ENCODE measurements at places on chromosomes 7 and 10.

DNA sequence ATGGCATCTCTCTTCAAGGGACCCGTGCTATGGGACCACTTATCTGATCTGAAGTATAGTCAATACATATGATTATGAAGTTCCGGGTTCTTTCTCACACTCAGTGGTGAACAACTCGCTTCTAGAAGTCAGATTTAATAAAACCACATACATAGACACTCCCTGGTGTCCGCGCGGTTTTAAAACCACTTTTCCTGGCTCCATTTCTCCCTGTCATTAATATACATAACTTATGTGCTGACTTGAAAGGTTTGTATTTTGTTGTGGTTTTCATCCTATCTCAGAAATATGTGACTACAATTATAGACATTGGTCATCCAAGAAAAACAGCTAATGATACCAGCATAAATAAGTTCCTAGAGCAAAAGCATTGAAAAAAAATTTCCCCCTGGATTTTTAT lies 34.0 kb downstream of the SVIL start:
- no peak for DNase-seq

GRCh38 chr7:151381098-151381347 lies 28.8 kb downstream of the WDR86 start:
- no peak for DNase-seq

- DNase-seq: no peak
Measured at GRCh38 chr10:32982911-32983909, 25.2 kb upstream of the ITGB1 start.

GRCh38 chr7:26365077-26365900 lies 73.6 kb downstream of the SNX10 start:
- peak; percentile 32 for DNase-seq

DNA sequence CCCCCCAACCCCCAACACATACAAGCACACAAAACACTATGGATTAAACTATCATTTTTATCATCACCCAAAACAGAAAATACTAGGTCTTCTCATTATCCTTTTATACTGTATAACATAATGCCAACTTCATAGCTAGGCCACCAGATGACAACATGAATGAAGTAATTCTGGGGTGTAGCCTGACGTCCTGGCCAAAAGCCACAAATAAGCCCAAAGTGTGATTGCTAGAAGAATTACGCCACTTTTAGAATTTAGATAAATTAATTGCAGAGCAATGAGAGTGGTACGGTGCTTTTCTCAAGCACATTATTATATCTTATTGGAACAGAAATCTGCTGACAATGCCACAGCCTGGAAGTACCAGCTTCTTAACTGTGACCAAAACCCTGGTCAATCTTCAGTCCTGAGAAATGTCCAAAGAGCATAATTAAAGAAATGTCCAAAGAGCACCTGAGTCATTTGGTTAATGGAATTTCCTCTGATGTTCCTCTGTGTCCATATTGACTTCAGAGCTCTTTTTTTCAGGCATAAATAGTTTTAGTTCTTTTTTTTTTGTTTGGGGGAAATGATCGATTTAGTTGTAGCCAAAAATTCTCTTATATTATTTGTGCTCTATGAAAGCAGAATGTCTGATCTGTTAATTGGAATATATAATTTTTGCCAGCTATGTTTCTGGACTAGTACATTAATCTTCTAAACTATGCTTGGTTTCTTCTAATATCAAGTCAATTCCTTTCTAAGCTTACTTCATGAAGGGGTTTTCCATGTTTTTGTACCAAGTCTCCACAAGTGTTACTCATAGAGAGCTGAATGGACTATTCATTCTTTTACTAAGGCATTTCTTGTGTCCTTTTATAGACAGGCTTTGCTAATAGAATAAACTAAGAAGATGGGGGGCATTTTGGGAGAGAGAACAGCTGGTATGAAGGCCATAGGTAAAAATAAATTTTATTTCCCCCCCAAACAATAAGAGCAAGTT lies 233.4 kb upstream of the SLC26A5 start:
- no peak for DNase-seq

GRCh38 chr10:108911814-108912541 lies 1011.3 kb downstream of the XPNPEP1 start:
- DNase-seq: peak; percentile 58

- no peak for DNase-seq
Measured at GRCh38 chr10:94630017-94630688, 53.4 kb upstream of the CYP2C18 start.

DNA sequence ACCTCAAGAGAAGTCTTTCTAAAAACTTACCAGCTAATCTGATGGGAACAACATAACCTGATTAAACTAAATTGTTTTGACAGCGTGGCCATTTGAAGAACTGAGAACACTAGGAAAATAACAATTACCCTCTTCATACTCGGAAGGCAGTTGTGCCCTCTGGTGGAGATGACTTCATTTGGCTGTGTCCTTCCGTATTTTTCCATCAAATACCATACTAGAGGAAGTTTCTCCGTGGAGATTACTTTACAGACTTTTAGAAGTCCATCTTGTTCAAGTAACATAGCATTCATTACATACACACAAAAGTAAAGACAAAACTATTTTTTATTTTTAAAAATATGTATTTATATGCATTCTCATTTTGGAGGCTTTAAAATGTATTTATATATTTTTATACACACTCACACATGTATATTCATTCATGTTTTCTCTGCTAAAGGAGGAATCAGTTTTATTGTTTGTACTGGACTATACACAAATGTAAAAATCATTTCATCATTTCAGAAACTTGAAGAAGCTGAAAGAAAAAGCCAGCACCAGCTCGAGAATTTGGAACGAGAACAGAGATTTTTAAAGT lies 25.2 kb downstream of the SMNDC1 start:
- no peak for DNase-seq

- DNase-seq: no peak
Measured at GRCh38 chr10:33155720-33156638, 178.5 kb downstream of the NRP1 start.

- DNase-seq: no peak
Measured at GRCh38 chr10:117075064-117075463, 63.0 kb downstream of the VAX1 start.

GRCh38 chr10:84298057-84298456 lies 30.3 kb upstream of the CCSER2 start:
- DNase-seq: no peak

DNA sequence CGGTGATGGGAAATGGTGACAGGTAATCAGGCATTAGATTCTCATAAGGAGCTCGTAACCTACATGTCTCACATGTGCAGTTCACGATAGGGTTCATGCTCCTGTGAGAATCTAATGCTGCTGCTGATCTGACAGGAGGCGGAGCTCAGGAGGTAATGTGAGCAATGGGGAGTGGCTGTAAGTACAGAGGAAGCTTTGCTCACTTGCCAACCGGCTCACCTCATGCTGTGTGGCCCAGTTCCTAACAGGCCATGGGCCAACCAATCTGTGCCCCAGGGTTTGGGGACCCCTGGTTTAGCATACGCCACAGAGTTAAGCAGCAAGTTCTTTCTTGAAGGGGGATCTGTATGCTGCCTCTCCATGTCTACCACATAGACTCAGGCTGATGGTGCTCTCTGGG lies 133.1 kb downstream of the IQUB start:
- no peak for DNase-seq

- no peak for DNase-seq
Measured at GRCh38 chr10:11135709-11136108, 118.0 kb downstream of the CELF2 start.

GRCh38 chr10:11808808-11809207 lies 14.3 kb upstream of the PROSER2 start:
- DNase-seq: no peak

DNA sequence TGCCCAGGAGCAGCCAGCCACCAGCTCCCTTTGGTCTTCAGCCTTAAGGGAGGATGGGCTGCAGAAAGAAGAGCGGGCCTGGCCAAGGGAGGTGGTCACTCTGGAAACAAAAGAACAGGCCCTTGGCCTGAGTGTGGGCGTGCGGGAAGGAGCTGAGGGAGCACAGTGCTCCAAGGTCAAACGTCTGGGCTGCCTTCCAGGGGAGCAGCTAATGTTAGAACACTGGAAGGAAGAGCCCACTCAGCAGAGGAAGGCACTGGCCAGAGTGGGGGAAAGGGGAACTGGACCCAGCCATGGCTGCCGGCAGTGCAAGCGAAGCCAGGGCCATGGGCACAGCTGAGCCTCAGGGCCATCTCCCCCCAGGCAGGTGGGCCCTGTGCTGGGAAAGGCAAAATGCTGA lies 42.7 kb downstream of the FAM53B start:
- DNase-seq: peak; percentile 96

DNA sequence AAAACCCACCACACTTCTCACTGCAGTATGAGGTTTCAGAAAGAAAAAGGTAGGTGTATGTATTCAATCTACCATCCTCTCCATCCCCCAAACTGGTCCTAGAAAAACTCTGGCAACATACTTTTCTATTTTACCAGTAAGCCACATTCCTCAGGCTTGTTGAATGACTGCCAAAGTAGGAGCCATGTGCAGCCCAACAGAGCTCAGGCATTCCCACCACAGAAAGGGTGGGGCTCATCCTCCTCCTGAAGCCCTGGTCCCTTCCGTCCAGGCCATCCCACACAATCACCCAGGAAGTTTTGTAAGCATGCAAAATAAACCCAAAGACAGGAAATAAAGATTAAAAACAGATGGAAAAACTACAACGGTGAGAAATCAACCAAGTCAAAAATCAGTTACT lies 57.2 kb downstream of the MAD1L1 start:
- no peak for DNase-seq

DNA sequence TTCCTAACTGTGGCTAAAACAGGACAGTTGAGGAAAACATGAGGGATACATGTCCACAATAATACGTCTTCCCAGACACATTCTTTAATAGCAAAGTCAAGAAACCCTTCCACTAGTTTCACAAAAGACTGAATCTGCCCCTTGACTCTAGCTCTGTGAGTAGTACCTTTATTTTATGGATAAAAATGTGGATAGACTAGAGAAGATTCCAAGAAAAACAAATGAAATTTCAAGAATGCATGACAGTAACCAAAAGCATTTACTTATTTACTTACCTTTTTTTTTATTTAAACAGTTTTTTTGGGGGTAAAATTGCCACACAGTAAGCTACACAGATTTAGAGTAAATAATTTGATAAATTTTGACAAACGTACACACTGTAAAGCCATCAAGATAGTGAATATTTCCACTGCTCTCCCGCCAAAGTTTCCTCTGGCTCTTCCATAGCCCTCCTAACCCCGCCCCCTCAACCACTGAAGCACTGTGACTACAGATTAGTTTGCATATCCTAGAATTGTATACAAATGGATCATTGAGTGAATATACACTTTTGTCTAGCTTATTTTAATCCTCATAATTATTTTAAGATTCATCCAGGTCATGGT lies 420.4 kb upstream of the ZMIZ1 start:
- no peak for DNase-seq

GRCh38 chr10:59655309-59655708 lies 54.3 kb downstream of the SLC16A9 start:
- DNase-seq: no peak

- DNase-seq: no peak
Measured at GRCh38 chr10:24440817-24441797, 232.2 kb downstream of the KIAA1217 start.

DNA sequence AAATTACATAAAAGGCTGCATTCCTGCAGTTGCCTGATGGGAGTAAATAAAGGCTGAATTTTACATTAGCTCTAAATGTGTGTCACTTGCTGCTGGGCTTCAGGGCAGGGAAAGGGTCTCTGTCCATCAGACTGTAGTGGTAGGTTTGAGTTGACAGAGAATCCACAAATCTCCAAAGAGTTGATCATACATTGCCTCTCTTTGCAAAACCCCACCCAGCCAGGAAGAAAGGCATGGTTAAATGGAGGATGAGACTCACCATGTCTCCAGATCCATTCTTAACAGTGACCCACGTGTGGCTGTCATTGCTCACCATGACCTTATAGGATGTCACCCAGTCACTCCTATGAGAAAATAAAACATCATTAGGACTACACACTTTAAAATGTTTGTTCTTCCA lies 92.8 kb downstream of the CPXM2 start:
- no peak for DNase-seq

- no peak for DNase-seq
Measured at GRCh38 chr7:45645141-45645969, 71.2 kb downstream of the ADCY1 start.

- no peak for DNase-seq
Measured at GRCh38 chr7:141456298-141456697, 94.9 kb upstream of the AGK start.

DNA sequence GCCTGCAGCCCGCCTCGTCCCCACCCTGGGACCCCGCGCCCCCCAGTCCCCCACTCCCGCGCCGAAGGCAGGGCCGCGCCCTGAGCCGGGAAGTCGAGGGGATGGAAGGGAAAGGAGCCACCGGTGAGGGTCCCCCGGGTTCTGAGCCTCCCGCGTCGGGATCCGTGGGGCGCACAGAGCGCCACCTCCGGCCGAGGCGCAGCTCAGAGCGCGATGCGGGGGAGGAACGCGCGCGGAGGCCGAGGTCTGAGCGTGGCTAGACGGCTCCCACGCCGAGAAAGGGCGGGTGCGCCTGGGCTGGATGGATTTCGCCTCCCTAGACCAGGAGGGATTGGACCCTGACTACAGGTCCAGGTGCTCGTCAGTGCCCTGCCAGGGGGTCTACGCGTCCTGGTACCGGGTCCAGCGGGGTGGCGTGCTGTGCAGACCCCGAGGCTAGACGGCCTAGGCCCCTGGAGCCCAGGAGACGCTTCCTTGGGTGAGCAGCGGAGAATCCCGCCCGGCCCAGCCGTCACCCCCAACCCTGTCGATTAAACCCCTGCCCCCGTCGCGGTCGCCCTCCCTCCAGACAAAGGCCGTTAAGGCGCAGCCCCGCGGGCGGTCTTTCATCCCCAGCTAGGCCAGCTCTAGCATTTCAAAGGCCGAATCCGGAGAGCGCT lies 986 bp upstream of the PDGFA start:
- DNase-seq: no peak

- no peak for DNase-seq
Measured at GRCh38 chr10:34941471-34942357, 126.6 kb upstream of the PARD3 start.

- DNase-seq: no peak
Measured at GRCh38 chr7:36044101-36044892, 108.8 kb upstream of the EEPD1 start.

DNA sequence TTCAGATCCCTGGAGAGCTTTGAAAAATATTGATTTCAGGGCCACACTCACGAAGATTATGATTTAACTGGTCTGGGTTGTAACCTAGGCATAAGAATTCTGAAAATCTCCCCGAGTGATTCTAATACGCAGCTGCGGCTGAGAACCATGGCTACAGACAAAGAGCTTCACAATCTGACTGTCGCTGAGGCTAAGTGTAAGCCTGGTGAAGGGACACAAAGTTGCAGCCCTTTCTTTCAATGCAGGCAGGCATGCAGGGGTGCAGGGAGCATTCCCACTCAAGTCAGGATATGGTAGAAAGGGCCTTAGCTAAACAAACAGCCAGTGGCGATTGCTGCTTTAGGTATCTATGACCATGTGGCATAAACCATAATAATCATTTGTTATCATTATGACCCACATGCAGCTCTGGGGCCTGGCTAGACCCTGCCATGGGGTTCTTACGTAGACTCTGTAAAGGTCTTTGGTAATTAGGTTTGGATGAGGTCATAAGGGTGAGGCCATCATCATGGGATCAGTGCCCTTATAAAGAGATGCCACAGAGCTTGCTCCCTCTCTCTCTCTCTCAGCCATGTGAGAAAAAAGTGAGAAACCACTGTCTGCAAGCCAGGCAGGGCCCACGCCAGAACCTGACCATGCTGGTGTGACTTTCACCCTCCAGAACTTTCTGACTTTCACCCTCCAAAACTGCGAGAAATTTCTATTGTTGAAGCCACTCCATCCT lies 88.4 kb upstream of the LANCL2 start:
- no peak for DNase-seq

Data from Right ventricle myocardium superior (tissue), 1 donor.